ENCODE measurements at places on chromosomes 5 and 9.

- no peak for DNase-seq
Measured at GRCh38 chr5:159533197-159533596, 202.9 kb upstream of the IL12B start.

DNA sequence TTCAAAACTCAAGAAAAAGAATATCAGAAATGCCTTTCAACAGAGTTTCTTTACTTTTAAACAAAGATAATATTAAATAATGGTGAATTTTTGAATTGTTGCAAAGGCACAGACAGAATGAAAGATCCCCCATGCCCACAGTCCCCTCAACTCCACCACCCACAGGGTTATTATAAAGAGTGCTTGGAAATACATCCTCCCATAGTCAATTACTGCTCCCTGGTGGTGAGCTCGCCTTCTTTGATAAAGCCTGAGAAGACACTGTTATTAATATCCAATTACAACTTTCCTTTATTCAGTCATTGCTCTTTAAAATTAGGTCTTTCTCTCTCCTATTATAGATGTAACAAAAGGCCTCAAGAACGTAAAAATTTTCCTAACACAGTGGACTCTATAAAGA is 490.2 kb upstream of the RORB start:
- no peak for DNase-seq

GRCh38 chr9:19998823-19999455 is 210.1 kb upstream of the SLC24A2 start:
- no peak for DNase-seq

DNA sequence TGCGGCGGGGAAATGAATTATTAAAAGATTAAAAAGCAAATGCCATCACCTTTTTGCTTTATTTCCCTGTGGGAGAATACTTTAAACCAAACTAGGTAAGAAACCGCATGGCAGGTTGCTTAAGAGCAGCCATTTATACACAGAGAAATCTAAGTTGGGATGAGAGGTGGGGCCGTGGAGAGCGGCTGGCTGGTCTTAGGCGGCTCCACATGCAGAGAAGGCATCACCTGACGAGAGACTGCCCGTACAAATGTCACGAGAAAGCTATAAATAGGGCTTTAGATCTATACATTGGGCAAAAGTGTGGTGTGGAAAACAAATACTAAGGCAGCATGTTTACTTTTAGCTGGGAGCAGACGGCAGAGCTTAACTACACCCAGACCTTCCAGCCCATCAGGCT is 39.4 kb downstream of the MED27 start:
- DNase-seq: no peak

DNA sequence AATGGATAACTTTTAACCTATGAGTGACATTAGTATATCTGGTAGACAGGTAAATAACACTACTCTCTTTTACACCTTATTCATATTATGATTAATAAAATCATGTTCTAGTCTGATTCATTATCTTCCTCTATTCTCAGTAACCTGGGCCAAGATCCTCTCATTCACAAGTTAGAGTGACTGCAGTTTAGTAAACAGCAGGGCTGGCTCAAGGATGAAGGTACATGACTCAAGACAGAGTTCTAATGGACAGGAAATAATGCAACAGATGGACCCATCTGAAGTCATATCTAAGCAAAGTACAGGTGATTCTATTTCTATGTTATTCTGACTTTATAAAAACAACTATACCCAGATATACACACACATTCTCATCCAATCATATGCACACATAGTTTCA is 582.5 kb upstream of the CDH18 start:
- no peak for DNase-seq

DNA sequence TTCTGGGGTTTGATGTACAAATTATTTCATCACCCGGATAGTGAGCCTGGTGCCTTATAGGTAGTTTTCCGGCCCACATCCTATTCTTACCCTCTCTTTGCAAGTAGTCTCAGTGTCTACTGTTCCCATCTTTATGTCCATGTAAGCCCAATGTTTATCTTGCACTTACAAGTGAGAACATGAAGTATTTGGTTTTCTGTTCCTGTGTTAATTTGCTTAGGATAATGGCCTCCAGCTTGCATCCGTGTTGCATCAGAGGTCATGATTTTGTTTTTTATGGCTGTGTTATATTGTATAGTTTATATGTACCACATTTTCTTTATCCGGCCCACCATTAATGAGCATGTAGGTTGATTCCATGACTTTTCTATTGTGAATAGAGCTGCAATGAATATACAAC is 136.5 kb downstream of the PRR16 start:
- no peak for DNase-seq

DNA sequence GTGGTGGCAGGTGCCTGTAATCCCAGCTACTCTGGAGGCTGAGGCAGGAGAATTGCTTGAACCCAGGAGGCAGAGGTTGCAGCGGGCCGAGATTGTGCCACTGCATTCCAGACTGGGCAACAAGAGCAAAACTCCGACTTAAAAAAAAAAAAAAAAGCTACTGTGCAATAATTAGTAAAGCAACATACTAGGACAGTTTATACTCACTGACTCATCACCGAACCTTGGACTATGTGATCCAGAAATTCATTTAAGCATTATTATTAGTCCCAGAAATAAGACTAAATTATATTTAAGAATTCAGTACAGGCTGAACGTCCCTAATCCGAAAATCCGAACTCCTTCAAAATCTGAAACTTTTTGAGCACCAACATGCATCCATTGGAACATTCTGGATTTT is 37.8 kb downstream of the GOLPH3 start:
- no peak for DNase-seq

DNA sequence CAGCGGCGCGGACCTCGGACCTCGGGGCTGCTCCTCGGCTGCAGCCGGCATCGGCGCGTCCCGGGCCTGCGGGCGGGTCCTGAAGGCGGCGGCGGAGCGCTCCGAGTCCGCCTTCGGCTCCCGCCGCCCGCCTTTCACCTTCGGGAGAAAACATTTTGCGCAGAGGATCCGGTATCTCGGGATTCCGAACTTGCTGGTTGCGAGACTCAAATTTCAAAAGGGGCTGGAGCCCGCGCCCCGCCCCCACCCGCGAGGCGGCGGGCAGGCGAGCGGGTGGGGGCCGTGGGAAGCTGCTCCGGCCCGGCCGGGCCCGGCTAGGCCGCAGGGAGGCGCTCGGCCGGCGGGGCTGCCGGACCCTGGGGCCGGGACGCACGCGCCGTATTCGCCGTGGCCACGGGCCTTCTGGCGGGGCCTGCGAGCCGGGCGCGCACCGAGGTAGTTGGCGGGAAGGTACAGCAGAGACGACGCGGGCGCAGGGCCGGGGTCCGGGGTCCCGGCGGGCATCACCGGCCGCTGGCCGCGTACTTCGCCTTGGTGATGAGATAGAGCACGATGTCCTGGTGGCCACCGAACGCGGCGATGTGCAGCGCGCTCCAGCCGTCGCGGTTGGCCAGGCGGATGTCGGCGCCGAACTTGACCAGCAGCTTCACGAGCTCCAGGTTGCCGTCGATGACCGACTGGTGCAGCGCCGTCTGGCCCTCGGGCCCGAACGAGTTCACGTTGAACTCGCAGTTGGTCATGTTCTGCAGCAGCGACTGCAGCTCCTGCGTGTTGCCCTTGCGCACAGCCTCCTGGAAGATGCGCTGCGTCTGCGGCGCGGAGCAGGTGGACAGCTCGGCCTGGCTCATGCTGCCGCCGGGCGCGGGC is 757 bp downstream of the NRARP start:
- no peak for DNase-seq

GRCh38 chr5:140220032-140220697 is 45.2 kb downstream of the CYSTM1 start:
- DNase-seq: no peak

All from gastrocnemius medialis (tissue), 4 donors.